ENCODE measurements at places on chromosomes 11 and 22.

DNA sequence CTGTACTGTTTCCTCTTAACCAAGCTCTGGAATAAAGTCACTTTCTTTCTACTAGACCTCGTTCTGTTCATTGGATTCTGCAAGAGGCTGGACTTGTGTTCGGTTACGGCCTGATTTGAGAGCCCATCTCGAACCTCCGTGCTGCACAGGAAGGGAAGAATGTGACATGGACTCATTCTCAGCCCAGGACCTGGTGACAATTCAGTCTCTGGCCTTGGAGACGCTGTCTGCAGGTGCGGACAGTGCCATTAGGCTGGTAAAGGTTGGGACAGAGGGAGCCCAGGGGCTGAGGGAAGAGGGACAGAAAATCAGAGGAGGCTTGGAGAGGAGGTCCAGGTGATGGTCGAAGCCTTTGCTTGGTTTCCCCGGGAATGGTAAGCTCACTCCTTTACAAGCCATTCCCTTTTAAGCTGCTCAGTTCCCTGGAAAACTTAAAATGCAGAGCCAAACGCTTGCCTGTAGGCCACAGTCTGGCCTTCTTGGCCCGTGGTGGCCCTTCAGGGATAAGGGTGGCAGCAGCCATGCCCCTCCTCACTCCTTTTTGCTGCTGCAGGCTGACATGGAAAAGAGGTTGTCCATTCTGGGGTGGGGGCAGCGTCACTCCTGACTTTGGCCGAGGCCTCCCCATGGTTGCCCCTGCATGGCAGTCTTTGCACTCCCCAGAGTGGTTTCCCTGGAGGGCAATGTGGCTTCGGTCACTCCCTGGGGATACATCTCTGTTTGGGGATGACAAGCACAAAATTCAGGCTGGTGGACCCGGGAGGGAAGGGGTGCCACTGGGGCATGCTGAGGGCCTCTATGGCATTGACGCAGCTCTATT is 52.3 kb downstream of the SHISAL1 start:
- no peak for DNase-seq

DNA sequence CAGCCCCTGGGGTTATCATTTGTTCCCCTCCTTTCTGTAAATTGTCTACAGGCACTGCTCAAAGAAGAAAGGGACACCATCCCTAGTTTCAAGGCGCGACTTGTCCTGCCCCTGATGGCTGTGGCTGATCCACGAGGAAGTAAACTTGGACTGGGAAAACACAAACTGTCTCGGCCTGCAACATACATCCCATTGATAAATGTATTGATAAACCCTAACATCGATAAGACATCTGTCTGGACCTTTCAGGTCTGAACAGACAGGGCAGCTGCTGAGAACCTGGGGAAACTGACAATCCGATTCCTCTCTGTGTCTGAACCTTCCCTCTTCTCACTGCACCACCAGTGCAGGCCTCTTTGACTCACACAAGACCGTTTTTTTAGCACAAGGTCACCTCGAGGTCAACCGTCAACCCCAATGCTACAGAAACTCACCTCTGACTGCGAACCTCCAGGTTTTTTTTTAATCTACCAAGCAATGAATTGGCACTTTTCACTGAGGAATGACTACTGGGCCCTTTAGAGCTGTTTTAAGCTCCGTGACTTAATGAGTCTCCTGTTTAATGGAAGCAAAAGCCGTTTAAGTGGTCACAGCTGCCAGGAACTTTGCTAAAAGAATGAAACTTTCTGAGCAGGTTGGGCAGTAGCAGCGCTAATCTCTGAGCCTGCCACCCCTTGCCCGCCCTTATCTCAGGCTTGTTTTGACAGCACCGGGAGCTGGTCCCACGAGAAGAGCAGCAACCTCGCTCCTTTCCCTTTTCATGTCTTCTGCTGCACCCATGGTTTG is 203.8 kb upstream of the TMEM45B start:
- no peak for DNase-seq

DNA sequence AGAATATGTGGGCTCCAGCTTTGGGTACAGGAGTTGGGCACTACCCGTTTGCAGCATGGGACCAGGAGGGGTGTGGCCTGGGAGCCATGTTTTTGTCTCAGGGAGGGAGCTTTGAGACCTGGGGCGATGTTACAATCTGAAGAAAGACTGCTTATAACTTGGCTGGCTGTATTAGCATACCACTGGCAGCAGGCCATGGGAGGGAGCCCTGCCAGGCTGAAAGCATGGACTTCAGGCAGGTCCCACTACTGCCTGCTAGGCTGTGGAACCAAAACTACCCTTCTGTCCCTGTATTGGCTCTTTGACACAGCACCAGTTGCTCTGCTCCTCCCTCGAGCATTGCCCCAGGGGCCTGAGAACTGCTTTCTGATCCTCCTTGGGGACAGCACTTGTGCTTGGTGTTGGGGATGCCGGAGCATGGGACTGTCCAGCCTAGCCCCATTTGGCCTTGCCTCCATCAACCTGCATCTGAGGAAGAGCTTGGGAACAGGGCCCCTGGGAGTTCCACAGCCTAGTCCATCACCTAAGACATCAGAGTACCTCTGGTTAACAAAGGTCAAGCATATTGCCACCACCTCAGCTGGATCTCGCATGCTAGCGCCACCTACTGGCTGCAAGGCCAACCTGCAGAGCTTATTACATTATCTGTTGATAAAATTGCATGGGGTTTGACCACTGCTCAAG is 217.4 kb downstream of the SBF2 start:
- no peak for DNase-seq

DNA sequence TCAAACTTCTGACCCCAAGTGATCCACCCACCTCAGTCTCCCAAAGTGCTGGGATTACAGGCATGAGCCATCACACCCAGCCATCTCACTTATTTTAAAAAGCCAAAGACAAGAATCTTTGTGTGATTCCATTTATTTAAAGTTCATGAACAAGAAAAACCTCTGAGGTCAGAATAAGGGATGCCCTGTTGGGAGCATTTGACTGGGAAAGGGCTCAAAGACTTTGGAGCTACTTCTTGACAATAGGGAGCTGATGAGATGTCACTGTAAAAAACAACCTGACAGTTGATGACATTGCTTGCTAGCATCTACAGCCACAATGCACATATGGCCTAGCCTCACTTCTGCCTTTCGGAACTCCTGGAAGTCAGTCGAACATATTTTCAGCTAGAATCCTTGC is 5.1 kb upstream of the ZNF280B start:
- DNase-seq, result no peak

GRCh38 chr11:122847466-122847865 is 9.2 kb downstream of the CRTAM start:
- no peak for DNase-seq

GRCh38 chr11:41955635-41956400 is 496.4 kb upstream of the LRRC4C start:
- no peak for DNase-seq

- DNase-seq, result no peak
Measured at GRCh38 chr11:60455531-60456042, at the start of gene MS4A1. Gene MS4A1, plus strand, starts transcription at chr11:60455847. Its CDS starts 6,528 bp downstream, at chr11:60462375.

- no peak for DNase-seq
Measured at GRCh38 chr11:91778758-91779157, 445.9 kb upstream of the FAT3 start.

Data from activated CD4-positive, CD25-positive, alpha-beta regulatory T cell (primary cell).